Left kidney (tissue), 8 donors: ENCODE measurements at places on chromosomes 12 and 14.

GRCh38 chr14:31560759-31561154, 447 bp upstream of the NUBPL start:
- no peak for DNase-seq

DNA sequence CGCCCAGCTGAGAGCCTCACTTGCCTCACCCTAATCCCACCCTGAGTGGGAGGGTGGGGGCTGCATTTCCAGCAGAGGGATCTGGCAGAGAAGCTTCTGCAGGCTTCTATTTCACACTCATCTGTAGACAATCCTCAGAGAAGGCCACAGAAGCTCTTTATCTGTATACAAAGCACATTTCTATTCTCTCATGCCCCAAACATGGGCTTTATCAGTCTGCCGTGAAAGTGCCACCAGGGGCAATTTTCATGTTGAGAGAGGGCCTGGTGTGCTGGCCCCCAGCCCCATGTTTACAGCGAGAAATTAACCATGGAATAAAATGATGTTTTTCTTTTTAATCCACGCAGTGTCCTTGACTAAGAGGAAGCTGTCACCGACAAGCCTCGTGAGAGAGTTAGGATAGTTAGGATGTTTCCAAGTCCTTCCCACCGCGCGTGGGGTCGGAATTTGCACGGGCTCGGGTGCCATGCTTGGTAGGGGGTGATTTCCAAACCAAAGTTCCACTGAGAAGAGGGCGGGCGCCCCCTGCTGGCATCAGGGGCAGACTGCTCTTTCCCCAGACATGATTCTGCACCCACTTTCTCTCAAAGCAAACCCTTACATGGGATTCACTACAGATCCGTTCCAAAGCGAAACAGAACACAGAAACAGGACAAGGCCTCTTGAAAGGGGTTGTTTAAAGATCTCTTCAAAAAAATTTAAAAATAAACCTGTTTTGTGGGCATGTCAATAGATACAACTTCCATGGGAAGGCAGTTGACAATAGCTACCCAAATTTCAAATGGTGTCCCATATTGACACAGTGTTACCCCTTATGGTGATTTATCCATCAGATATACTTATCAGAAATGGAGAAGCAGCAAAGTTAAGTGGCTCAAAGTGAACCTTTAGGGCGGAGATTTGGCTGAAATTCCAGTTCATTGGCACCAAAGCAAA, 19.4 kb downstream of the BDKRB1 start:
- peak; percentile 63 for DNase-seq

DNA sequence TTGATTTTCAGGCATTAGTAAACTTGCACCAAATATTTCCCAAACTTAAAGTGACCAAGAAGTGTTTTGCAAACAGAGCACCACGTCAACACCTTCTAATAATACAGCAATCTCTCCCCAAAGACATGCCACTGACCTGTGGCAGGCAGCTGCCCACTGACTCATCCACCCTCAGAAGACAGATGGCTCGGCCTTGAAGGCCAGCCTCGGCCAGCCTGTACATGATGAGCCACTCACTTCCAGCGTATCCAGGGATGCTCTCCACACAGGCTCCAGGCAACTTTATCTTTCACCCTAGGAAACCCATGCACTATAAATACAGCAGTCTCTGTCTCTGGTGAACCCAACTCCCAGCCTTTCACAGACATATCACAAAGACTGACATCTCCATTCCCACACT, 62.7 kb downstream of the TUNAR start:
- DNase-seq: no peak

GRCh38 chr12:6821591-6822425, at the start of gene GPR162:
Gene GPR162, plus strand, starts transcription at chr12:6821821. Its CDS starts 2,078 bp downstream, at chr12:6823899.
- DNase-seq: peak; percentile 90

GRCh38 chr14:56414236-56414635, 165.4 kb upstream of the TMEM260 start:
- DNase-seq: no peak
